KG1 (cell line): ENCODE measurements at places on chromosomes 2 and 18.

DNA sequence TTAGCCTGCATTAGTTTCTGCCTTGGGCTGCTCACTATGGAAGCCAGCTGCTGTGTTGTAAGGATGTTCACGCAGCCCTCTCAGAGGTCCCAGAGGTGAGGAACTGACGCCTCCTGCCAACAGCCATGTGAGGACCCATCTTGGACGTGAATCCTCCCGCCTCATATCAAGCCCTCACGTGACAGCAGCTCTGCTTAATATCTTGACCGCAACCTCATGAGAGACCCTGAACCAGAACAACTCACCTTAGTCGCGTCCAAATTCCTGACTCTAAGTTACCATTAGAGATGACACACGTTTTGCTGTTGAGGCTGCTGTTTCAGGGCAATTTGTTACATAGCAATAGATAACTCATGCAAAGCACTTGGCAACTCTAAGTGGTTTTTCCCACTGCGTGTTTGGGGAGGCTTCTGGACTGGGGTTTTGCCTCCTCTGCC lies 97.7 kb downstream of the TMEM17 start:
- no peak for DNase-seq

GRCh38 chr18:62060820-62061219 lies 126.0 kb downstream of the PIGN start:
- no peak for DNase-seq

GRCh38 chr2:149145314-149146295 lies 107.1 kb downstream of the LYPD6B start:
- no peak for DNase-seq

DNA sequence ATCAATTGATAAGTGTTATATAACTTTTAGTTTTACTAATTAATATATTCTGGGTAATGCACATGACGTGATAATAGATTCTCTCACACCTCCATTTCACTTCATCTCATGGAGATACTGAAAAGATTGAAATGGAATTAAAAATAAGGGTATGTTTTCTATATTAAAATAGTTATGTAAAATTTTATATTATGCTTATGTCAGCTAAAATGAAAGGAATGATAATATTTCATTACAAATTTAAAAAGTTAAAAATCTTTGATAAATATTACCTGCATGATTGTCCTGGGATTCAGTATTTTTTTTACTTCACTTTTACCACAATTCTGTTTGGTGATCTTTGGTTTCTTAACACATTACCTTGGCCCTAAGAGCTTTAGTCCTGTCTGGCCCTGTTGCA lies 823.8 kb upstream of the NRXN1 start:
- DNase-seq: no peak

- no peak for DNase-seq
Observed at GRCh38 chr18:49974079-49974478, 160.7 kb upstream of the ACAA2 start.

GRCh38 chr18:47737198-47737830 lies 193.1 kb downstream of the SMAD2 start:
- no peak for DNase-seq

DNA sequence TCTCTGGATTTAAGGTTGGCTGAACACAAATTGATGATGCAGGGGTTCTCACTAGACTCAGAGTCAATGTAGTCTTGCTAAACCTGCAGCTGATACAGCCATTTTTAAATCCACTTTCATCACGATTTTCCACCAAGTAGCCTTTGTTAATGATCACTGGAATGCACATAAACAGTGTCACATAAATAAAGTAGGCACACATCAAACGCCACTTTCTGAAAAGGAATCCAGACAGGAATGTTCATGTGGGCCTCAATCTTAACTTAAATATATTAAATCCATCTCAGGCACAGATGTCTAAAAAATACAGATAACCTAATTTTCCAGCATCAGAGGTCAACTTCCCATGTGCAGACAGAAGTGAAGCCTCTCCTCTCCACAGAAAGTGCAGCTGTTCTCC lies 58.3 kb downstream of the LAMA1 start:
- no peak for DNase-seq

GRCh38 chr2:156852681-156853080 lies 404.8 kb upstream of the GALNT5 start:
- DNase-seq: no peak

- no peak for DNase-seq
Observed at GRCh38 chr2:30756051-30756719, 51.1 kb downstream of the CAPN13 start.

DNA sequence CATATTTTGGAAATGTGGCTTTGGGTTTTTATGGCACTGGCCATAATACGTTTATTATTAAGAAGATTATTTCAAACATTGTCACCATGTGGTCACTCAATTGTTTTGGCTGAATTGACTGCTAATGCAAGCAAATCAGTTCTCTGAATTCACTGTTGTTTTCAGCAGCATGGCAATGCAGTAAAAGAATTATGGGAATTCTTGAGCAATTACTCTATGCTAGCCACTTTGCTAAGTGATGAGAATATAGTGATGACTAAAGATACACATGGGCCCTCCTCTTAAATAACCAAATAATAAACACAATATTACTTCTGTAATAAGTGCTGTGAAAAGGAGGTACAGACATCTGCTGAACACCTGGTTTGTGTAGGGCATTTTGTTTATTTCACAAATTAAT lies 58.0 kb upstream of the FANCL start:
- DNase-seq: no peak

- no peak for DNase-seq
Observed at GRCh38 chr2:3044587-3045317, 332.9 kb downstream of the EIPR1 start.

DNA sequence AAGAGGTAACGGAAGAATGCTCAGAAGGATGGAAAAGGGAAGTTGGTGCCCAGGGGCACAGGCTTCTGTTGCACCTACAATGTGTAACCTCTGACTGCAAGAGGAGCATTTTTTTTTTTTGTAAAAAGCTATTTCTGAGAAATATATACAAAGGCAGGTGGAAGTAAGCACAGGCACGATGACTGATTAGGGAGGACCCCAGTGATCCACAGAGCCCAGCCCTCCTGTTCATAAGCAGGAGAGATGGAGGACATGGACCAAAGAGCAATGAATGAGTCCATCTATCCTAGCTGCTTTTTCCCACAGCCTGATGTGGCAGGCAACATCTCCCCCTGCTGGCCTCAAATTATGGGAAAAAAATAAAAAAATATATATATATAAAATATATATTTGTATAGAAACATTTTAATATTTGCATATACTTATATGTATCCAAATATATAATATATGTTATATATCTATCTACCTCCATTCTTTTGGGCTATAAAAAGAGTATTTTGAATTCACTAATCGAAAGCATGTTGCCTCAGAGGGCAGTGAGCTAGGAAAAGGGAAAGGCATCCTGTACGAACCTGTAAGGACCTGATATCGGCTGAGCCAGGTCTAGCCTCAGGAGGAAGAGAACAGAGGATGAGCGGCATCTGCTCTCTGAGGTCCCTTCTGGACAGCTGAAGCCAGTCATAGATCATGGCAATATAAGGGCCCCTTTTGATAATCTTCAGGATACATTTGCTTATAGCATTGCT lies 166.0 kb upstream of the STK17B start:
- DNase-seq: no peak

DNA sequence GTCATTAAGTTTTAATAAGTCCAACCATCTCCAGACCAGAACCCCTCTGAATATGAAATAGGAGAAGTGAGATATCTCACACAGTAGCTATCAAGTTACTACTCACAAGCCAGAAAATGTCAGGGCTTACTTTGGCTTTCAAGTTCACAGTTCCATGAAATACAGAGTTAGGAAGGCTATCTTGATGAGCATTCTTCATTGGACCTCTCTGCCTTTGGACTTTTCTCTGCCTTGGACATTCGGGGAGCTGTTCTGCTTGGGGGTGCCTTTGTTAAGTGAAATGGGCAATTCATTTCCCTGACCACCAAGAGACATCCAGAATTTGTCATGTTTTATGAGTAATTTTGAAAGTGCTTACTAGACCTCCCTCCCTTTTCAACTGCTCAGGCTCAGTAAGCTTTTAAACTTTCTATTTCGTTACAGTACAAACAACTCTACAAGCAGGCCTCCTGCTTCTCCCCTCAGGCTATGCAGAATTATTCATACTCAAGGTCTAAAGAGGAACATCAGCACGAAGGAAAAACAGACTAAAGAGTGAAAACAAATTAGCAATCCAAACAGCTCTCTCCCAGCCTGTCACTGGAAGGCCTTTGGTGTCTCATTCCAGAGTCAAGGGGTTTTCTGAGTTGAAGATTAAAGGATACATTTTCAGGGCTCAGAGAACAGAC lies 95.3 kb downstream of the MREG start:
- no peak for DNase-seq

DNA sequence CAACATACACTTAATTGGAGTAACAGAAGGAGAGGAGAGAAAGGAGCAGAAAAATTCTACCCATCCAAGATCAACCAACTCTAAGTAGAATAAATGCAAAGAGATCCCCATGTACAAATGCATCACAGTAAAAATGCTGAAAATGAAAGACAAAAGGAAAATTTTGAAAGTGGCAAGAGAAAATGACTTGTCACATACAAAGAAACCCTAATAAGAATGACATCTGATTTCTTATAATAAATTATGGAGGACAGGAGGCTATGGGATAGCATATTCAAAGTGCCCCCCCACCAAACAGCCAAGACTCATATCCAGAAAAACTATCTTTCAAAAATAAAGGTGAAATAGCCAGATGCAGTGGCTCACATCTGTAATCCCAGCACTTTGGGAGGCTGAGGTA lies 22.2 kb upstream of the INPP4A start:
- no peak for DNase-seq

DNA sequence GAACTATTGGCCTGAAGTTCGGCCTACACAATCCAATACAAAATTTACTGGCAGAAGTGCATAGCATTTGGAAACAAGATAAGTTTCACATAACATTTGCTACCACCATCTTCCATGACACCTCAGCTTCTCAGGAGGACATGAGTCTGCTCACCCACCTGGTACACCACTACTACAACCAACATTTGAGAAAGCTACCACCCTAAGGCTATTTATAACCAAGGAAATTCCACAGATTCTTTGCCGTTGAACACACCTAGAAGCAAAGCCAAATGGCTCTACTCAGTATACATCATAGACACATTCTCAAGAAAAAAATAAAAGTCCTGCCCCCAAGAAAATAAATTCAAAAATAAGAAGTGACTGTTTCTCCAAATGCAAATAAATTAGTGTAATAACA lies 145.3 kb downstream of the SPAG16 start:
- no peak for DNase-seq

GRCh38 chr2:64938607-64939285 lies 50.5 kb upstream of the SLC1A4 start:
- DNase-seq: no peak

GRCh38 chr2:234245945-234246344 lies 195.4 kb downstream of the SPP2 start:
- DNase-seq: no peak

GRCh38 chr2:99169534-99169933 lies 11.3 kb downstream of the MITD1 start:
- no peak for DNase-seq

- no peak for DNase-seq
Observed at GRCh38 chr2:107825206-107825563, 1.5 kb upstream of the RGPD4 start.

GRCh38 chr18:76466410-76466991 lies 28.5 kb downstream of the ZNF516 start:
- DNase-seq: no peak

GRCh38 chr2:9037166-9037565 lies 33.7 kb upstream of the MBOAT2 start:
- DNase-seq: no peak

GRCh38 chr2:239920693-239921365 lies 104.3 kb downstream of the NDUFA10 start:
- DNase-seq: no peak

- DNase-seq: peak; percentile 2
Observed at GRCh38 chr2:88307817-88308216, 137.7 kb downstream of the THNSL2 start.

DNA sequence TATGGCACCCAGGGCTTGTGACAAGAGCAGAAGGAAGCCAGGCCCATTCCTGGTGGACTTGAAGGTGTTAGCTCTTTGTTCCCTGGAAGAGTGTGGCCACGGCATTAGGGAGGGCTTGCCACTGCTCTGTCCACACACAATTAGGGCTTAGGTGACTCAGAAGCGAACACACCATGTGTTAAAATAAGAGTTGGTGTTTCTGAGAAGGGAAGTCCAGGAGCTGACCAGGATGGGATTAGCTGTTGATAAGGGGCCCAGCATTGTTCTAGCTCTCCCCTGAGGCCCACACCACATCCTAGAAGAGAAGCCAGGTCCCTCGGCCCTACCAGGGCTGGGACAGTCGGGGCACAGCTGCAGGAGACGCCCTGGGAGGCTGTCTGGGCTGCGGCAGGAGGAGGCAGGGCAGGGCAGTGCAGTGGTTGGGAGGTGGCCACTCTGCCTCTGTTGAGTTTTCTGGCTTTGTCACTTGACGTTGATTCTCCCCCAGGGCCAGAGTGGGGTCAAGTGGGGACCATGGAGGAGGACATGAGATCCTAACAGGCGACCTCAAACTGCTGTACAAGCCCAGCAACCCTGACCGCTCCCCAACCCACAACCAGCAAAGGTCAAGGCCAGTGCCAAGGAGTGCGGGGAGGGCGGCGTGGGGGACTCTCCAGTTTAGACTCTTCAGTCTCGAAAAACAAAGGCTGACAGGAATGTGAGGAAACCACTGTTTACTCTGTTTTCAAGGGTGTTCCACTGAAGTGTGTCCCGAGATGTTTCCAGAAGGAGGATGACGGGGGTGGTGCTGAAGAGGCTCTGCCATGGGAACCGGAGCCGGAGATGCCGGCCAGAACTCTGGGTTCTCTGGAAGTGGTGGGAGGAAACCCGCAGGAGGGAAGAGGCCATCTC lies 16.8 kb downstream of the GNLY start:
- no peak for DNase-seq

DNA sequence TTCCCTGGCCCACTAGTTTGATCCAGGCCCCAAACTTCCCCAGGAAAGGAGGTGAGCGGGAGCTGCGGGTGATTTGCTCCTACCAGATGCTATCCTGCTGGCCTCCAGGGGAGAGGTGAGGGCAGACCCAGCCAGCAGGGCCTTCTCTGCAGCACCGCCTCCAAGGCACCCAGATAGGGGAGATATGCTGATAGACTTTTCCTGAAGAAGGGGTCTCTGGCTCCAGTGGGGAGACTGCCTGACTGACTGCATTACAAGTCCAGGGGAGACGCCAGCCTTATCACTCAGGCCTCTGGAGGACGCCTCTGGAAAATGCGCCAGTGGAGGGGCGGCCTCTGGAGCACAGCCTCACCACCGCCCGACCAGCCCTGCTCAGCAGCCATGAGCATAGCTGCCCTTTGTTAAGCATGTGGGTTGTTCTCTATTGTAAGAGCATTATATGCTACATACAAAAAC lies 60.6 kb upstream of the SMAD7 start:
- no peak for DNase-seq

GRCh38 chr2:174680221-174680620 lies 82.6 kb upstream of the WIPF1 start:
- no peak for DNase-seq

GRCh38 chr2:105647731-105648130 lies 97.0 kb upstream of the NCK2 start:
- no peak for DNase-seq

- no peak for DNase-seq
Observed at GRCh38 chr2:120833127-120833675, 97.5 kb downstream of the GLI2 start.

GRCh38 chr18:79260510-79260909 lies 135.2 kb upstream of the NFATC1 start:
- no peak for DNase-seq

GRCh38 chr2:61178603-61179545 lies 16.9 kb downstream of the C2orf74 start:
- no peak for DNase-seq
